GM12864 (cell line): ENCODE measurements at places on chromosomes 1 and 21.

DNA sequence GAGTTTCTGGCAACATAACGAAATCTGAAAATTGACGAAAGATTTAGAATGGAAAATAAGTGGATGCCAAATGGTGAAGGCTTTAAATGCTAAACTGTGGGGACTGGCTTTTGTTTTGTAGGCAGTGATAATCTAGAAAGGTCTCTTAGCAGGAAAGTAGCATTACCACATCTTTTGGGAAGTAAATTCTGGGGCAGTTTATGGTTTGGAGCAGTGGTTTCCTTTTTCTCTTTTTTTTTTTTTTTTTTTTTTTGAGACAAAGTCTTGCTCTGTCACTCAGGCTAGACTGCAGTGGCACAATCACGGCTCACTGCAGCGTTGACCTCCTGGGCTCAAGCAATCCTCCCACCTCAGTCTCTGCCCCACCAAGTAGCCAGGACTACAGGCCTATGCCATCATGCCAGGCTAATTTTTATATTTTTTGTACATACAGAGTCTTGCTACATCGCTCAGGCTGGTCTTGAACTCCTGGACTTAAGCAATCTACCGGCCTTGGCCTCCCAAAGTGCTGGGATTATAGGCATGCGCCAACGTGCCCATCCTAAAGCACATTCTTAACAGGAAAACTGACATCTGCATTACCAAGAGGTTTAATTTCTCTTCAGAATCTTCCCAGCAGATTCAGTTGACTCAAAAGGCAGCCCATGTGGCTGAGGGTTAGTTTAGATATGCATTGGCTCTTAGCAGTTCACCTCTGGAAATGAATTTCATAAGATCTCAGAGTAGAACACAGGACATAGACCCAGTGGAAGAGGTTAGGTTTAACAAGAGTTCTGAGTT lies 32.9 kb downstream of the C21orf91 start:
- DNase-seq: no peak

GRCh38 chr1:46113948-46114347 lies 18.5 kb downstream of the PIK3R3 start:
- no peak for DNase-seq

GRCh38 chr21:14900611-14901010 lies 164.2 kb downstream of the NRIP1 start:
- DNase-seq: no peak

GRCh38 chr21:36321325-36322082 lies 1.5 kb downstream of the MORC3 start:
- no peak for DNase-seq

DNA sequence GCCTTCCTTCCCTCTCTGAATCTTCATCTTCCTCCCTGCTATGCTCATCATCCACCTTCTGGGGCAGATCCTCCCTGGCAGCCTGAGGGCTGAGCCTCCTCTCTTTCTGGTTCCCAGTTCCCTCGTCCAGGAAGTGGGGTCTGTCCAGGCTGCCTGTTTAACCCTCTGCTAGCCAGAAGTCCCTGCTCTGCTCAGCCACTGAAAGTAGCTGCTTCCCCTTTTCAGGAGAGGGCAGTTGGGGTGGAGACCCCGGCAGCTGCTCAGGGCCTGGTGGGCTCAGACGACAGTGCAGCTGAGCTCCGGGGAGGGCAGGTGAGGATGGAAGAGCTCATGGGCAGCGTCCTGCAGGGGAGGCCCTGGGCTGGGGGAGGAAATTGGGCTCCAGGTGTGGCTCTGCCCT lies 43.1 kb upstream of the ETV3 start:
- DNase-seq: no peak

DNA sequence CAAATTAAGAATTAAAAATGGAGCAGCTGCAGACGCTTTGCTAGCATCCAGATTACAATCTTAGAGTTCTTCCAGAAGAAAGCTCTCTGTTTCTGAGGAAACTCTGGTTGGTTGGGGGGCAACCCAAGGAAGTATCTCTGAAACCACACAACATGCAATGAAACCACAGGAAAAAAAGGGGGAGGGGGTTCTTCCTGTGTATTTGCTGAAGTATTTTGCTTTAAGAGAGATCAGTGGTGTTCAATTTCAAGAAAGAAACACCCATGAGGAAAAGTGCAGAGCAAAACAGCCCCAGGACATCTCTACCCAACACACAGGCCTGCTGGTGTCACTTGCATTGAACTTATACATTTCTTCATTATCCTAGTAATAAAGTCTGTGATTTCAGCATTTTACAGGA lies 19.7 kb upstream of the TIAM1 start:
- DNase-seq: no peak

DNA sequence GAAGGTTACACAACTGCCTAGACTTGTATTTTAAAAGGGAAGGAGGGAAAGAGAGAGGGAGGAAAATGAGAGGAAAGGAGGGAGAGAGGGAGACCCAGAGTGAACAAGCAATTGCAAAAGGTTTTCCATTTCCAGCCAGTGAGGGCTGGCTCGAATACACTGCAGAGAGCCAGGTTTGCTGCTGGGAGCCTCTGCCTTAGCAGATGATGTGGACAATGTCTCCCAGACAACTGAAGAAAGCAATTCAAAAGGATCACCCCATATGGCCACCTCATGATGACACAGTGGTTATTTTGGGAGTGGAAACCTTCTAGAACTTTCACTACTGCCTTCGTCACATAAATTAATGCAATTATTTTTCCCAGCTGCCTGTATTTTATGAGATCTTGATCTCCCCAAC lies 86.4 kb downstream of the BCAR3 start:
- DNase-seq: no peak

- DNase-seq: no peak
These were observed 28.3 kb downstream of the NEK7 start for GRCh38 chr1:198185146-198185545.

DNA sequence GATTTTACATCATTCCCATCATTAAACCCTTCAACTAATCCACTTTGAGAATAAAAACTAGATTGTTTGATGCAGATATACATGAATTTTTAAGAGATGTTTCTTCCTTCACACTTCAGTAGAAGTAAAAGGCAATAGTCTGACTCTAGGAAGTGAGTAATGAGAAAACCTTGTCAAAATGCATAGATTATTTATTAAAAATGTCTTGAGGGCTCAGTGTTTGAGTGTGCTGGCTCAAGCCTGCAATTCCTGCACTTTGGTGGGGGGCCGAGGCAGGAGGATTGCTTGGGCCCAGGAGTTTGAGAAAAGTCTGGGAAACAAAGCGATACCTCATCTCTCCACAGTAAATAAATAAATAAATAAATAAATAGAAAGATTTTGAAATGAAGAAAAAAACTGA lies 177.1 kb downstream of the NEGR1 start:
- no peak for DNase-seq

DNA sequence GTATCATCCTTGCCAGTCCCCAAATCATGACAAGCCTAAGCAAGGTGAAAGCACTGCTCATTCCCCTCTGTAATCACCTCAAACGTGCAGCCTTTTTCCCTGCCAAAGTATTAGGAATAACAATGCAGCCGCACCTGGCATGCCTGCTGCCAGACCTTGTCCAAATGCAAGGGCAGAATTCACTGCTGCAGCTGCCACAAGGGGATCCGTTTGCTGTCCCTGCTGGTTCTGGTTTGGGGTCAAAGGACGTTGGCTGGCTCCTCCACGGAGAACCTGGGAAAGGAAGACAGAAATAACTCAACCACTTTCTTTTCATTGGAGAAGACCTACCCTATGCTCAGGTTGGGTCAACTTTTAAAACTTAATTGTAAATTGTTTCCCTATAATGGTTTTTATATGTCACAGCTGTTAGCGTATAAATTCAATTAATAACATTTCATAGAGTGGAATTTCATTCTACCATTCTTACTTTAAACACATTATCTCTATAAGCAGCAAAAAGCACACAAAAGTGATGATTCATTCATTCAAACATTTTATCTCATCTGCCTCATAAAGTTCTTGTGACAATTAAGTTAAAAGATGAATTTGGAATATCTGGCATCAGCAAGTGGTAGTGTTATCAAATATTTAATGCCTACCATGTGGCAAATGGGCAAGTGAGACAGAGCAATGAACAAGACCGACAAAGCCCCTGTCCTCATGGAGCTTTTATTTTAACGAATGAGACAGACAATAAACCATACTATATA lies 59.8 kb upstream of the SDC3 start:
- DNase-seq: no peak

- peak; percentile 21 for DNase-seq
These were observed 66.5 kb downstream of the SH3BGR start for GRCh38 chr21:39518055-39518846.

GRCh38 chr1:78834201-78834741 lies 172.3 kb downstream of the ADGRL4 start:
- DNase-seq: no peak

DNA sequence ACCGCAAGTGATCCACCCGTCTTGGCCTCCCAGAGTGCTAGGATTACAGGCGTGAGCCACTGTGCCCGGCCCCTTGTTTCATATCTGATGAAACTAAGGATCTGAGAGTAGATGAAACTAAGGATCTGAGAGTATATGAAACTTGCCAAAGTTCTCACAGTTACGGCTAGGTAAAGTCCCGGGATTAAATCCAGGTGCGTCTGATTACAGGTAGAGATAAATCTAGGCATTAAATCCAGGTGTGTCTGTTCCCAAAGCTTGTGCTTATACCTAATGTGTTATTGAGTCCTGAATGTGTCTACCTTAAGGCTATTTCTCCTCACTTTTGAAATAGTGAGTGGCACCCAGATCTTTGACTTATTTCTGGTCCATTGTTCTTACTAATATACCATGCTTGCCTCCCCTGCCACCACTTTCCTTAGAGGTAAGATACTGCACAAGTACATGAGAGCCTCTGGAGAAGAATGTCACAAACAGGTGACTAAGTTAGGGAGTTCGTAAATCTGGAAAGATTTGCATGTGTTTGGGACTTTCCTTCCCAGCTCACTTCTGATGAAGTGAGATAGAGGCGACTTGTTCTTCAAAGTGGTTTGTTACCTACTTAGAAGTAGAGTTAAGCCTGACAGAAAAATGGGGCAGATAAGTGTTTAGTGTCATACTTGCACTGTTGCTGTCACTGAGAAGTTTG lies 66.5 kb downstream of the AK4 start:
- no peak for DNase-seq

DNA sequence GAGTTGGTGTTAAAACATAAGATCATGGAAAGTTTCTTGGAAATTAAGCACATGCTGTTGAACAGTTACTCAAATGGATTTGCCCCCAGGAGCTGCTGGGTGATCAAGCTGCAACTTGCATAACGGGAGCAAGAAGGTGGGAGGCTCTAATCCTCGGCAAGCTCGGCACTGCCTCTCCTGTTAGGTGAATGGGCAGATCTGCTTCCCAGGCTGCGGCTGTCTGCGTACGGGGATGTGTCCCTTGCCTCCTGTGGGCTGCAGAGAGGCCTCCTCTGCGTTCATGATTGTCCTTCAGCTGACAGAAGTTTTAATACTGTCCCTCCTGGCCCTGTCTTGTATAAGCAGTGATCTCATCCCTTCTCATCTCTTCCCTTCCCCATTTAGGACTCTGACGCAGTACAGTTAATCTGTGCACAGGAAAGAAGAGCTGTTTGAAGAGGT lies 36.7 kb downstream of the ATP1A1 start:
- DNase-seq: no peak

DNA sequence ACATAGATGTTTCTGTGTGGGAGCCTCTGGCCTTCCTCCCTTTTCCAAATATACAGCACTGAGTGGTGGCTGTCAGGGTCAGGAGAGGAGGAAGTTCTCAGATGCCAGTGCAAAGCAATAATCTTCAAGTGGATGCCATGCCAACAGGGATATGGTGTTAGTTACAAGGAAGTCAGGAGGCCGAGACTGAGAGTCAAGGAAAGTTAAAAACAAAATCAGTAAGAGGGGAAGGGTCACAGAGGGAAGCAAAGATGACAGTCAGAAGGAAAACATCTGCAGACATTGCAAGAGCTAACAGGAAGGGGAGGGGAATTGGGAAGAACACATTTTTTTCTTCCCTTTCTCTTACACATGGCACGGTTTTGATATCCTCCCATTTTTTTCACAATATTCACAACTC lies 691.4 kb downstream of the ADGRL2 start:
- no peak for DNase-seq

GRCh38 chr1:201252944-201253371 lies 30.3 kb upstream of the PKP1 start:
- no peak for DNase-seq

DNA sequence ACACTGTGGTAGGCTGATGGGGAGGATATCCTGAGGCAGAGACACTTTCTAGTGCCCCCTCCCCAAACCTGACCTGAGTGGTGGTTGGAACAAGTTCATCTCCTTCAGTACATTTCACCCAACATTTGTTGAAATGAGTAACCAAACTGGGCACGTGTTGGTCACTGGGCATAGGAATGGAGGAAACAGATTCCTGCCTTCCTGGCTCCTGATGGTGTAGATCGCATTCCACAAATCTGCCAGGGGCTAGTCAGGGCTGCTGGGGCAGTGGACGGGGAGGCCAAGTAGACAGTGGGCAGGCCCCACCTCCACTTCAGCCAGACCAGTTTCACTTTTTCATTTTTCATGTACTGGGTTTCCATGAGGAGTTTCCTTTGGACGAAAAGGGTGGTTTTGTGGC lies 16.5 kb upstream of the ALX3 start:
- no peak for DNase-seq

GRCh38 chr1:201728731-201729130 lies 100.2 kb upstream of the IPO9 start:
- no peak for DNase-seq

- DNase-seq: no peak
These were observed 89.3 kb downstream of the PLD5 start for GRCh38 chr1:242435200-242435599.

- DNase-seq: no peak
These were observed 13.2 kb downstream of the PSMD4 start for GRCh38 chr1:151267760-151268159.

DNA sequence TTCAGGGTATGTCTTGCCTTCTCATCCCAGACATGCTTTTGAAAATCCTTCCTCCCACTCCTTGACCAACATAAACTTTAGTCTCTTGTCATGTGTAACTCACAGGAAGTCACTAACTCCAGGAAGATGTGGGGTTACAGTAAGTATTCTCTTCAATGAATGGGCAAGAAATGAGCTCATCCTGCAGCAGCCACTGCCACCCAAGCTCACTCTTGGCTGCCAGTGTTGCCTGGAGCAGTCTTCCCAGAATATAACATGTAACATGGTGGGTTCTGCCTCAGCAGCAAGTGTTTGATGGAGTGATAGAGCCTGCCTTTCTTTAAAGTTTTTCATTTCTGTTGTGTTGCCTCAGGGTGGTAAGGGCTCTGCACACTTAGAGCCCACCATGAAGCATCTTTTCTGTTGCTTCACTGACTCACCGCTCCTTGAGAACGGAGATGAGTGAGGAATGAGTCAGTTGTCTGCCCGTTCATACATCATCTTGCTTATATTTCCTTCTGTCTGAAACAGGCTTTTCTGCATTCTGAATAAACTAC lies 187.0 kb downstream of the TPR start:
- DNase-seq: no peak

- DNase-seq: no peak
These were observed 749 bp downstream of the CITED4 start for GRCh38 chr1:40861224-40862003.

GRCh38 chr1:40315795-40316594 lies 1.1 kb downstream of the COL9A2 start:
- no peak for DNase-seq

- no peak for DNase-seq
These were observed 44.7 kb upstream of the LAX1 start for GRCh38 chr1:203720242-203720641.
